ENCODE measurements at places on chromosomes 2 and 18.

DNA sequence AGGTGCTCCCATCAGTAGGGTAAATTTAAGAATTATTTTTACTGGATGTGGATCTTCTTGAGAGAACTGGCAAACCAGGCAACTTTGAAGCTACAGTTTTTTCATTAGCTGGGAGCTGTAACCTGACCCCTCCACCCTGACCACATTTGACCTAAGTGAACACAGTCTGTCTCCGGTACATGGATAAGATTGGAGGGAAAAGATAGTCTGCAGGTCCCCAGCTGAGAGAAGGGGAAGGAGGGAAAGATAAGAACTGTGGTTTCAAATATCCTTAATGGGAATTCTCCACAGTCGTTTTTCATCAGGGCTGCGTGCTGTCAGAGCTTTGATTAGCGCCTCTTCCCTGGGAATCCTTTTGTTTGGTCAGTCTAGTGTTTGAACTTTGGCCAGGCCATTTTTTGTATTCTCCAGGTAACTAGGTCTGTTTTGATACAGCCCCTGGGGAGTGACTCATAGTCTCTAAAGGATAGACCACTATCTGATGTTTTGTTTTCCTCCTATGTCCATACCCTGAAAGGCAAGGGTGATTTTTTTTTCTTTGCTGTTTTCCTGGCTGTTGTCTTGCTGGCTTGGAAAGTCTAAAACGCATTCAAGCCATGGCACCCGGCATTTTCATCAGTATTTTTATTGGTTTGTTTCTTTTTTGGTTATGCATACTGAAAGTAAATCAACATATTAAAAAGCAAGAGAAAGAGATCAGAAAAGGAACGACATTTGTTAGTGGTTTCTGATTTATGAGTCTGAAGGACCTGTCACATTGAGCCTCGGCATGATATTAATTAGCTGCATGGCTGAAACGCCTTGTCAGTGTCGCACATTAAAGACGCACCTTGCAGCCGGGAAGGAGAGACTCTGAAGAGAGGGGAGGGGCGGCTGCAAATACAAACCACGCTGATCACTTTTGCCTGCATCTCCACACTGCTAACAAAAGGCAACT lies 183.4 kb upstream of the FN1 start:
- no peak for DNase-seq

GRCh38 chr2:191038741-191039140 lies 24.8 kb upstream of the STAT1 start:
- DNase-seq, result no peak

GRCh38 chr2:113175736-113176695 lies 2.2 kb downstream of the PSD4 start:
- no peak for DNase-seq

GRCh38 chr2:142150453-142150852 lies 19.6 kb upstream of the LRP1B start:
- no peak for DNase-seq

DNA sequence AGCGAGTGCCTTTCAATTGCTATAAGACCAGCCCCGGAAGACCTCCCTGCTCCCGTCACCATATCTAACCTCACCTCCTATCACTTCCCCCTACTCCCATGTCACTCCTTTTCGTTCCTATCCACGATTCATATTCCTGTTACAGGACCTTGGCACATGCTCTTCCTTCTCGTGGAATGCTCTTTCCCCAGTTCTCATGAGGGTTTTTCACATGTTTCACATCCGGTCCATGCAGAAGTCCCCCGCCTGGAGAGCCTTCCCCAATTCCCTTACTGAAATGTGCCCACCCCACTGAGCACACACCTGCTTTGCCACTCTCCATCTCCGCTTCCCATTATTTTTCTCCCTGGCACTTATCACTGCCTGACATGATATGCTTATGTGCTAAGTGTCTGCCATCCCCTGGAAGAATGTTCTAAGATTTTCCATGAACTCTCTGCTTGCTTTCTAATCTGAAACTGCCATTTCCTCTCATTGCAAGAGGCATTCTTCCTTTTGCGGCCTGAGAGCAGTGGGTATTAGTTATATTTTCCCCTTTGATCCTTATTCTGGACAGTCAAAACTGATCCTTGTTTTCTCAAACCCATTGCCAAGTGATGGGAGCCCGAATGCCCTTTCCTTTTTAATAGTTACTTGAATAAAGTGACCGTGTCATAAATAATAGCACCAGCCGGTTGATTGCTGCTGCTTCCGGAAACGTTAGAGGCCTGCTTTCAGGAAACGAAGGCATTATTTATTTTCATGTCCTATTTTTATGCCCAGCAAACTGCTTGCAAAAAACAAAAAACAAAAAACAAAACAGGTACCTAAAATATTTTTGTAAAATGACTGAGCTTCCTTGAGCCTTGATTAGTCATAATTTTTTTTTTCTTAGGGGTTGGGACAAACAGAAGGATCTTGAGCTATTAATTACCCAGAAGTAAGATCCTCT lies 127.9 kb downstream of the ZNF532 start:
- DNase-seq, result peak; percentile 82

- peak; percentile 90 for DNase-seq
These were observed 61.4 kb upstream of the RTN4 start for GRCh38 chr2:55111570-55112228.

- DNase-seq, result no peak
These were observed 3.5 kb upstream of the THUMPD2 start for GRCh38 chr2:39782591-39782990.

GRCh38 chr2:216142540-216142939 lies 33.4 kb downstream of the XRCC5 start:
- DNase-seq, result no peak

- DNase-seq, result no peak
These were observed 249.1 kb upstream of the SPRED2 start for GRCh38 chr2:65681503-65681902.

- DNase-seq, result no peak
These were observed 720 bp downstream of the KRTCAP3 start for GRCh38 chr2:27442920-27443282.

GRCh38 chr2:3449086-3449485 lies 69.6 kb downstream of the TRAPPC12 start:
- DNase-seq, result no peak

GRCh38 chr18:77015169-77015568 lies 117.4 kb downstream of the MBP start:
- no peak for DNase-seq

GRCh38 chr2:46521215-46521683 lies 41.9 kb downstream of the TMEM247 start:
- no peak for DNase-seq

- no peak for DNase-seq
These were observed 129.6 kb upstream of the COPS8 start for GRCh38 chr2:236956031-236956618.

DNA sequence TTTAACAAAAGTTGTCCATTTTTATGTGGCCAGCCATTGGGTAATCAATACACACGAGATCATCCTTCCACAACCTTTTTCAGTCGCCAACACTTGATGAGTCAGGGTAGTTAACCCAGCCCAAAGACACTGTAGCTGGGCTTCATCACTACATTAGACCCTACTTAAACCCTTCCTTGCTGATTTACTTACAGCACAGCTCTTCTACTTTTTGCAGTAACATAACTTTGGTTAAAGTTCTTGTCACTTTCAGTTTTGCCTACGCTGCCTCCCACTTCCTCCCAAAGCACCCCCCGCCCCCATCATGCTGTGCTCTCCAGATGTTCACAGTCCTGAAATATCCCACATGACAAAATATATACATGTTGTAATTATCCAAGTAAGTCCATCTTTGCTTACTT lies 103.6 kb downstream of the CDK15 start:
- no peak for DNase-seq

- no peak for DNase-seq
These were observed 48.1 kb downstream of the SEMA4F start for GRCh38 chr2:74702001-74702715.

GRCh38 chr2:72961853-72962468 lies 44.6 kb downstream of the EMX1 start:
- no peak for DNase-seq

- no peak for DNase-seq
These were observed 306.7 kb upstream of the SALL3 start for GRCh38 chr18:78672862-78673446.

DNA sequence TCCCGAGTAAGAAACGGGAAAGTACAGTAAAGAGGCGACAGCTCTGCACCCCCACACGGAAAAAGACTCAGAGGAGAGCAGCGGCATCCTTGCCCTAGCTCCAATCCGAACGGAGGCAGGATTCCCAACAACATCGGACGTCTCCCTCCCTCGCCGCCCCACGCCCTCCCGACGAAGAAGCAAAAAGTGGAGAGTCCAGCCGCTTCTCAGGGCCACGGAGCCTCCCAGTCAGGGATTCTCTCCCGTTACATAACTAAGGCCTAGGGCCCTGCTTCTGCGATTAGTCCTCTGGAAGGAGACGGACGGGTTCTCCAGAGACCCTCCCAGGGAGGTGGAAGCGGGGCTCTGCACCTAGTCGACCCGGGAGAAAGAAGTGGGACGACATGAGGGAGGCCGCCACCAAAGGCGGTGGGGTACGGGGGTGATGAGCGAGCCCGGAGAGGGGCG lies 587 bp downstream of the SUMO1 start:
- peak; percentile 40 for DNase-seq

DNA sequence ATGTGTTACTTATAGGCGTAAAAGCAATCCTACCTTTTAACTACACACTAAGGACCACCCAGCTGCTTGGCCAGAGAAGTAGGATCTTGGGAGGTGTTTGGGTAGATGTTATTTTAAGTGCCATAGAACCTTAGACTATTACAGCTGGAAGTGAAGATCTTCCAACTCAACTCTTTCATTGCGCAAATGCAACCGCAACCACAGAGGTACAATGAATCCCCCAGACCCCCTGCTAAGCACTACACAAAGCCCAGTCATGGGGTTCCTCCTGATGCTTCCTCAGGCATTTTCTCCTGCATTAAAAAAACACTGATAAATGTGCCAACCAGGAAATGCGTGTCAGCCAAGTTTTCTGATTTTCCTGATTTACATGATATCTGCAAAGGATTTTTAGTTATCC lies 246.0 kb downstream of the LRRTM1 start:
- DNase-seq, result no peak

- DNase-seq, result no peak
These were observed 24.5 kb upstream of the PELI1 start for GRCh38 chr2:64168756-64169155.

GRCh38 chr18:46148810-46149209 lies 44.6 kb downstream of the HAUS1 start:
- peak; percentile 43 for DNase-seq

- no peak for DNase-seq
These were observed 12.7 kb upstream of the PTPN4 start for GRCh38 chr2:119746836-119747686.

DNA sequence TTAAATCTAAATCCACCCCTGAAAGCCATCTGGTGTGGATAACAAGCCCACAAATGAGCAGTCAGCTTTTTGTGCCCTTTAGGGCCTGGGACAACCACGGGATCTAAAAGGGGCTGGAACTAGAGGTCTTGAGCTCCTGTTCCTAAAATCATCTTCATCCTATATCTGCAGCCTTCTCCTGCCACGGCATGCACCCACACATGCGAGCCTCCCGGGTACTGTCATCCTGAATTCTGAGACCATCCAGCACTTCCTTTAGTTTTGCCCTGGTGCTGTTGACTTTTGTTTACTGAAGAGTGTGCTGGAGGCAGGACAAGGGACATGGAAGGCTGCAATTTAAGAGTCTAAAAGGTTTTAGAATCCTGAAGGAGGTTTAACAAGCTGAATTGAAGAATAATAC lies 183.2 kb downstream of the FAM210A start:
- no peak for DNase-seq

DNA sequence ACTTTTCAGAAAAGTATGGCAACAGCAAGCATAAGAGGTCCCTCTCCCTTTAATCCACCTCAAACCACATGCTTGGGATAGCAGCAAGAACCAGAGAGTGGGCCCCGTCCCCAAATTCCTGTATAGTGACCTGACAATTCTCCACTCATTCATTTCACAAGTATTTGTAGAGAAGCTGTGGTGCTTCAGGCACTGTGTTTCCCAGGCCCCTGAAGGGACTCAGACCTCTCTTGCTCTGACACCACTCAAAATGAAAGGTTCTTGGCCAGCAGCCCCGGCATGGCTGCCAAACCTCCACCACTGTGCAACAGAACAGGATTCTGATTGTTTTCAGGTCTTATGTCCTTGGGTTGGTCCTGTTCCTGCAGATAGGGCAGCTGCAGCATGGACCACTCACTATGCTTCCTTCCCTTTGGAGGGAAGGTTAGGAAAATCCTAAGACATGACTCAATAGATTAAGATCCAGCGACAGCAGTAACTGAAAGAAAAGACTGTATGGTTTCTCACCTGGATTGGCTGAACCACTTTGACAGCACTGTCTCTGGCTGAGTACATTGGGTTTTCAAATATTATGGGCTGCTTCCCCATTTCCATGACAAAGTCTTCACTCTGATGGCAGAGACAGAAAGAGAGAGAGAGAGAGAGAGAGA lies 67.6 kb downstream of the DHRS9 start:
- DNase-seq, result no peak

DNA sequence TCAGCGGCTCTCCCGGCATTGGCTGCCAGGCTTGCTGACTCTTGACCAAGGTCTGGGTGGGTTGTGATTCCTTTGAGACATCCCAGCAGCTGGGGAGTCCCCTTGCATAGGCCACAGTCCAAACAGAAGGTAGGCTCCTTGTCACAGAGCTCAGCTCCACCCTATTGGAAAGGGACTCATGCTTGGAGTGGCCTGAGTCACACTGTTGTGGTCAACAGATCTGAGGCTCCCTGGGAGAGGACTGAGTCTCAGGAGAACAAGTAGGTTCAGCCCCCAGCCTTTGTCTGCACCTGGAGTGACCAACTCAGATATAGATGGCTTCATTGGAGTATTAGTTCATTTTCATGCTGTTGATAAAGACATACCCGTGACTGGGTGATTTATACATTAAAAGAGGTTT lies 32.1 kb upstream of the SH3BP4 start:
- DNase-seq, result no peak

- DNase-seq, result peak; percentile 53
These were observed 7.2 kb downstream of the BOLL start for GRCh38 chr2:197777823-197778407.

DNA sequence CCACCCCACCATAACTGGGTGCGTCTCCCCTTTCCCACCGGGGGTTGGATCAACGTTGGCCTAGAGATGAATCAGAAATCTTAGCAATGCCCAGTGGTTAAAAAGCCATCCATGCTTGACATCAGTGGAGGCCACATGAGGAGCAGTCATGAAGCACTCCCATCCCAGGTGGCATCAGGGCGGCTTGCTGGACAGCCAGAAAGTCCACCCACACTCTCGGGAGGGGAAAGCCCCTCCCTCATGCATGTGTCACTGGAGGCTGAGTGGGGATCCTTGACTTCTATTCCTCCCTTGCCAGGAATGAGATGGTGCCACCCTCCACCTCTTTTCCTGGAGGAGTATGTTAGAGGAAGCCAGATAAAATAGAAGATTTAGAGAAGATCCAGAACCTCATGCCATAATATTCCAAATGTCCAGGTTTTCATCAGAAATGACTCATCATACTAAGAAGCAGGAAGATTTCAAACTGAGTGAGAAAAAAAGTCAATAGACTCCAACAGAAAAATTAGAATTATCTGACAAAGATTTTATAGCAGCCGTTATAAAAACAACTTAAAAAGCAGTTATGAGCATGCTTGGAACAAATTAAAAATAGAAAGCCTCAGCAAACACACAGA lies 507.1 kb upstream of the ID2 start:
- no peak for DNase-seq

- DNase-seq, result no peak
These were observed 37.1 kb downstream of the BCL2L11 start for GRCh38 chr2:111157798-111158197.

- no peak for DNase-seq
These were observed 7.9 kb upstream of the ASPRV1 start for GRCh38 chr2:69969126-69969983.

Measured in kidney capillary endothelial cell (primary cell).